Stimulated activated CD4-positive, alpha-beta T cell treated with anti-CD3 and anti-CD28 coated beads, Interleukin-4, amount 100 ng/mL, for 4 hours (primary cell): ENCODE measurements at places on chromosomes 11 and 22.

DNA sequence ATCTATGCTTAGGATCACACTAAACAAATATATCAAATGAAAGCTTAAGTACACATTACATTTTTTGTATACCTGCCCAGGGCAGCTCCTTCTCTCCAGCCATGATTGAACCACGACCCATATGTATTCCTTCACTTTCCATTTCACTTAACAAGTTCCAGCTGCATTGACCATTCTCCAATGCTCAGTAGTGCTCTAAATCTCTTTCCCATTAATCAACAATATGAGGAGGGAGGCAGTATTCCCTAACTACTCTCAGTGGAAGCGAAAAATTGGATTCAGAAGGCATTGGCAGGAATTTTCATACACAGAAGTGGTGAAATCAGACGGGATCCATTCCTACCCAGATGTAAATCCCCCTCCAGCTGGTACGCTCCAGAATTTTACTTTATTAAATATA, 372.0 kb upstream of the LUZP2 start:
- no peak for DNase-seq

DNA sequence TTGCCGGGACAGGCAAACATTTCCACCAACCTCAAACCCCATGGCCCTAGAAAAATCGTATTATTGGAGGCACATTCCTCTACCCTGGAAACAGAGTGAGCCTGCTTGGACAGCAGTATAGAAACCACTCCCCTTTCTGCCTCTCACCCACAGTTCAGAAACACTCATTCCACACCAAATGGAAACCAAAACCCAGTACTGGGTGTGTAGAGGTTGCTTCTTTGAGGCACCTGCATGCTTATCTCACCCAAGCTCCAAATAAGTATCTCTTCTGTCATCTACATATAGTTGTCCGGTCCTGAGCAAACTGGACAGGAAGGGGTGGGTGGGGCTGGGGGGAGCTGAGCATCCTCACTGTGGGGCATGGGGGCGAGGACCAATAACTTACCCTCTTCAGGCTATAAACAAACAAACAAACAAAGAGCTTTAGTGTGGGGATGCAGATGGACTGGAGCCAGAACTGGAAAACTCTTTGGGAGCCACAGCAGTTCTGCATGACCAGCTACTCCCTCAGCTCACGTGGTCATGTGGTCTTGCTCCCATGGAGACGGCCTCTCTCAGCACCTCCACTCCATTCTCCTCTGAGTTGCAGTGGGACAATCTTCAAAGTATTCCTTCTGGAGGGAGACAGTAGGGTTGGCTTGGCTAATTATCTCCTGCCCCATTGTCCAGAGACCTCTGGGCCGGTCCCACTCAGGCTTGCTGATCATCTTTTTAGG, 1.0 kb upstream of the PLAAT2 start:
- DNase-seq: no peak

DNA sequence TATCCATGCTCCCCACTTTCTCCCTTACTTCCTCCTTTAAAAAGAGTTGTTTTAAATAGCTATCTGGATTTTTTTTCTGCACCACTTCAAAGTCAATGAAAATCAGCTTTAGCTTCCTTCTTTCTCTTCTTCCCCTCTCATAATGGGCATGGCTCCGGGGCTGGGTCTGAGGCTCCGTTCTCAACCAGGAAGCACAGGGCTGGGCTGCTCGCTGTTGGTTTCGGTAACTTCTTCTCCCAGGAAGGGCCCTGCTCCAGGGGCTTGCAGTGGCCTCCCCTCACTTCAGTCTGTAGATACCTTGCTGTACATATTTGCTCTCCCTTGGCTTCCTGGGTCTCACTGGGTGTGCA, 23.8 kb downstream of the MICAL2 start:
- DNase-seq: no peak

DNA sequence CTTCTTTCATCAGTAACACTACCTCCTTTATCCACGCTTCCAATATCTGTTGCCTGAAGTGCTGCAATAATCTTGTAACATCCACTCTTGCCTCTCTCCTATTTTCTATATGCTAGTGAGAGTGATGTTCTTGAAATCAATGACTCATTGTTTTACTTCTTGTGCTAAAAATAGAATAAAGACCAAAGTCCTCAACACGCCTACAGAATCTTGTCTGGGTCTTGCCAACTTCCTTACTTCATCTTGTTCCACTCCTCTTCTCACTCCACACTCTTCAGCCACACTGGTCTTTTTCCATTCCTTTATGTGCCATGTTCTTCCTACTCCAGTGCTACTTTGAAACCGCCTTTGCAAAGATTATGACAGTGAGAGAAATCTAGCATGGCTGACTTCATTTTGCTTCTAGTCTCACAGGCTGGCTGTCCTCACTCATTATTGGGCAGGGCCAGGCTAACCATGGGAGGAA, 136.4 kb downstream of the CCDC81 start:
- no peak for DNase-seq

- no peak for DNase-seq
Measured at GRCh38 chr11:27528712-27529111, 22.1 kb upstream of the LIN7C start.

- no peak for DNase-seq
Measured at GRCh38 chr11:95725196-95725595, 64.4 kb downstream of the FAM76B start.

DNA sequence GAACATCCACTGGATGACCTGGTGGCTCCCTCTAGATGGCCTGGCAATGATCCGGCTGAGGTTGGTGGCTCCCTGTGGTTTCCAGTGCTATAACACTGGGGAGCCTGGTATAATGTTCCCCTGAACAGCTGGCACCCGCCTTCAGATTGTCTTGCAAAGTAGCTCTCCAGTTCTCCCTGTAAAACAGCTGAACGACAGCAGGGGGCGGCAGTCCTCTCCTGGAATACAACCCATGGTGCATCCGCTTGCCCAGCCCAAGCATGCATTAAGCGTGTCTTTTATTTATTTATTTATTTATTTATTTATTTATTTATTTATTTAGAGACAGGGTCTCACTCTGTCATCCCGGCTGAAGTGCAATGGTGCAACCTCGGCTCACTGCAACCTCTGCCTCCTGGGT, 258.9 kb downstream of the BUD13 start:
- no peak for DNase-seq

DNA sequence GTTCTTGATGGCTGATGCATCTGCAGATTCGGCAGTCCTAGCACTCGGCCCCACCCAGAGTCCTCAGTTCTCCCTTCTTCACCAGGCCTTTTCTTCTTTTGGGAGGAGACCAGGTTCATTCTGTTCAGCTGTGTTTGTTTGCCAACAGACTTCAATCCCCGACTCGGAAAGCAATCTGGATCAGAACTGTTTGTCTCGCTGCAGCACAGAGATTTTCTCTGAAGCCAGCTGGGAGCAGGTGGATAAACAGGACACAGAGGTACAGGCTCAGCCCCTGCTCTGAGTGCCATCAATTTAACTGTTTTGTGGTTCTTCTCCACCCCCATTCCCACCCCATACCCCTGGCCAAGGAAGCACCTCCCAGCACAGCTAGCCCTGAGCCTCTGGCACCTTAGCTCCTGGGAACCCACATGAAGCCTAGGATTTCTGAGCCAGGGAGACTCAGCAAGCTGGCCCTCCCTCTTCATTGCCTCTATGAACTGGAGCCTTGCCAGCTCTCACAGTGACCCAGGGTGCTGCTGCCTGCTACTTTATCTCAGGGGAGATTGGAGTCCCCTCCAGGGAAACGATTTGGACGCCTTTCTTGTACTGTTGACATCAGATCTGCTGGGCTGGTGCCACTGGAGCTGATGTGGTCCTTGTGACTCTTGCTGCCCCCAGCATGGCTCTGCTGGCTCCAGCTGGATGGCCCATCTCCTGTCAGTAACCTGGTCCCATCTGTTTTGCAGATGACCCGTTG, 58.2 kb upstream of the HORMAD2 start:
- DNase-seq: no peak

DNA sequence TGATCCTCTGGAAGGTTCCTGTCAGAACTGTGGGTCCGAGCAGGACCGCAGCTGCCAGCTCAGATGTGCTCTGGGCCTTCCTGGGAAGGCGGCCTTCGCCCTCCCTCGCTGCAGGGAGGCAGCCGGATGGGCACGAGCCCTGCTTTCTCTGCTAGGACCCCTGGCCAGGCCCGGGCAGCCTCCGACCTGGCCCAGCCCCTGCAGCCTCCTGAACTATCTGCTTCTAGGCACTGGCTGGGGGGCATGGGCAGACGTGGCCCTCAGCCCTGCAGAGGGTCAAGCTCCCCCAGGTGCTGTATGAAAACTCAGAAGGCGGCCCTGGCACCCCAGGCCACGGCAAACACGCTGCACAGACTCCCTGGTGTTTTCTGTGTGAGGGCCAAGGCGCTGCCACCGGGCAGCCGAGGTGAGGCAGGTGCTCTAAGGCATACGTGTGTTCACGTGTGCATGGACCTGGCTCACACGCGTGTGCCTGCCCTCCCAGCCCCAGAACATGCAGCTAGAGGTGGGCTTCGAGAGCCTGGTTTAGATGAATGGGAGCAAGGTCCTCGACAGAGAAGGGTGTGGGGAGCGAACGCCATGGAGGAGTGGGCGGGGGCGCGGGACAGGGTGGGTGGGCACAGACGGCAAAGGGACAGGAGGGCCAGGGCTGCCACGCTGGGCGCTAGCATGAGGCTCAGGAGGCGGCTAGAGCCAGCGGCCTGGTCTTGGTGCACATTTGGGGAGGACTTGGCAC, 4.3 kb downstream of the LRFN4 start:
- DNase-seq: no peak

DNA sequence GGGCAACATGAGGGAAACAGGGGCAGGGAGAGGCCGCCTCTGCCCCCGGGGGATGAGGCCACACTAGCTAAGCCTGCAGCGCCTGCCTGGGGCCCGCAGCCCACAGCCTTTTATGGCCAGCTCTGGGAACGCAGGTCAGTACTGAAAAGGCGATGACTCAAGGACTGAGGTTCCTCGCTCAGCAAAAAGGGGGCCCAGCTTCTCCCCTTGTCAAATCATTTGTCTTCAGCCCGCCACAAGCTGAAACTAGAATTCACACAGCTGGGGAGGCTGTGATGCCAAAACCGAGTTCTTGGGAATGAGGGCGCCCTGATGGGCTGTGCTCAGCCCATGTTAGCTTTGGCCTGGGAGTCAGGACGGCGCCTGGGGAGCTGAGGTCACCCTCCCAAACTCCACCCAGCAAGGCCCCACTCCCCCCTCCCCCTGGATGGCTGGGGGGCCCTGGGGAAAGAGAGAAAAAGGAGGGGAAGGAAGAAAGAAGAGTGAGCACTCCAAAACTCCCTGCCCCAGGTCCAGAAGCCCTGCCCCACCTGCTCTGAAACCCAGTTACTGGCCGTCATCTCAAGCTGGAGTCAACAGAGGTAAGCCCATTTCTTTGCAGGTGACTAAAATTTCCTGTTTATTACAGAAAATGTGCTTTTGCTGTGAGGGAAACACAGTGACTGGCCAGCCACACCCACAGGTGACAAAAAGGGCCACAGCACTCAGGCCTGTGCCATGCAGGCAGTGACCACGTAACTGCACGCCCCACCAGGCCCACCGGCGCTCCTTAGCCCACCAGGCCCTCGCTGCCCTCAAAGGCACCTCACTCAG, 13.7 kb downstream of the EHD1 start:
- DNase-seq: no peak

DNA sequence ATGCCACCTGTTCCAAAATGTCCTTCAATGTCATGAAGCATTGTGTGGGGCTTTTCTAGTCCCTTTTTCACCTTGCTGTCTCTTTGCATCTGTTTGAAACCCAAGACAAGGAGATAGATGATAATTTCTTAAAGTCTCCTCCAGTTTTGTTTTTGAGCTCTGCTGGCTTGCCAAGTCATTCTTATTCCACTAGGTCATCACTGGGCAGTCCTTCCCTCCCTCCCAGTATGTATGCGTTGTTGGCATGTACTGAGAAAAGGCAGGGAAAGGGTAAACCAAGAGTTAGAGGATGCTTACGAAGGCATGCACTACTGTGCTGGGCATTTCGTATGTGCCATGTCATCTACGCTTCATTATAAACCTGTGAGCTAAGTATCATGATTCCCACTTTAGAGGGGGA, 78.6 kb downstream of the PARVA start:
- no peak for DNase-seq

DNA sequence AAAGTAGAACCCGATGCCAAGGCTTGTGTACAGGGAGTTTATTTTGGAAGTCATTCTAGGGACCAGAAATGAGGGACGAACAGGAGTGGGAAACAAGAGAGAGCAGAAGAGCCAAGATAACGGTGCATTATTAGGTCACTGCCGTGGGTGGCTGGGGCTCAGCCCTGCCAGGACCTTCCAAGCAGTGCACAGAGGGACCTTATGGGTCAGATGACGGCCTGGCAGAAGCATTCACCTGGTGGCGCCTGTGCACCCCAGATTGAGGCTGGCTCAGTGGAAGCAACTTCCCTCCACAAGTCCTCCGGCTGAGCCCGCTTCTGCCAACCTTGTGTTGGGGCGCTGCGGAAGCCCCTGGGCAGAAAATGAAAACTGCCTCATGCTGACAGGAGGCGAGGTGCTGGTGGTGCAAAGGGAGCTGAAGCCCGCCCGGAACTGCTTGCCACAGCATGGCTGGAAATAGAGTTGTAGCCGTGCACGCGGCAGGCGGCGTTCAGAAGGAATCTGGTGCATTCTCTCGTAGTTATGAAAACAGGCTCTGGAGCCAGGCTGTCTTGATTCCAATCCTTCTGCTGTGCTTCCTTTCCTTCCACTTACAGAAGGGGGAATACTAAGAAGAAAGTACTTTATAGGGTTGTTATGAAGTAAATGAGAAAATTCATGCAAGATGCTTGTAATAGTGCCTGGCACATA, 22.2 kb upstream of the TP53I11 start:
- DNase-seq: no peak

DNA sequence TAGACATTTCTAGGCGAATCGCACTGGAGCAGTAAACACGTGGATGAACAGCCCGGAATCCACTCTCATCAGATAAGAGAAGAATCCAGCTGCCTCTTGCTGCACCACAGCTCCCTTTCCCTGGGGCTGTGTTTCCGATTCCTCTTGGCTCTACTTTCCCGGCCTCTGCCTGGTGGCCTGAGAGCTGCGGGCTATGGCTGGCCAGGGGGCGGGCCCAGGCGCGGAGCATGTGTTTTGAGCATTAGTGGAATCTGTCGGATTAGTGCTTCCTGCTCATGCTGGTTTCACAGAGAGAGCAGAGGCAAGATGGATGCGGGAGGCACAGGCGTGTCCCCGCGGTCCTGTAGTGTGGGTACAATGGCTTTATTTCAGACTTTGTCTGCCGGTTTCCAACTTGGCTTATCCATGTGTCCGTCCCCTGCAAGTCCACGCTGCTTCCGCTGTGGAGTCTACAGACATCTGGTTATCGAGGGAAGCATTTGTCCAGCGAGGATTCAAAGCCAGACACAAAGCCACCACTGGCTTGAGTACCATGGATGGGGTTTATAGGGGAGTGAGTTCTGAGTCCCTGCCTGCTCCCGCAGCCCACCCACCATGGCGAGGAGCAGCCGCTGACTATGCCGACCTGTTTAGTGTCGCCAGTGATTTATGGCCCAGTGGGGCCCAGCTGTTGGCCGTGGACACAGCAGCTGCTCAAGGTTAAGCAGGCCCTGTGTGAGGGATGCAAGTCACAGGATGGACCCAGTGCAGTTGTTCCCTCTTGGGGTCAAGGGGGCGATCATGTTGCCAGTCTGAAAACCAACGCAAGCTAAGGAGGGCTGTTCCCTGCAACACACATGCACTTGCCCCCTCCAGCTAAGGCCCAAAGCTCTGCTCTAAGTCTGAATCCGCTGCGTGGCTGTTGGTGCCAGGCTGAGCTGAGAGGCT, 43.3 kb upstream of the EP300 start:
- DNase-seq: no peak

- no peak for DNase-seq
Measured at GRCh38 chr11:971092-971690, 45.5 kb downstream of the AP2A2 start.
